ENCODE measurements at places on chromosomes 5 and 9. TPM values are rescaled to one million over a fixed set of nuclear protein-coding genes. Genes with fewer than 3 reads are reported as not detected.

GRCh38 chr5:117662361-117662760 lies 1087.7 kb upstream of the SEMA6A start:
- no peak overlapping the region for H3K27ac ChIP-seq
- DNase-seq: no peak
- no peaks in the 10 kb centered on the region for H3K36me3 ChIP-seq
- no peaks in the 10 kb centered on the region for H3K4me1 ChIP-seq

DNA sequence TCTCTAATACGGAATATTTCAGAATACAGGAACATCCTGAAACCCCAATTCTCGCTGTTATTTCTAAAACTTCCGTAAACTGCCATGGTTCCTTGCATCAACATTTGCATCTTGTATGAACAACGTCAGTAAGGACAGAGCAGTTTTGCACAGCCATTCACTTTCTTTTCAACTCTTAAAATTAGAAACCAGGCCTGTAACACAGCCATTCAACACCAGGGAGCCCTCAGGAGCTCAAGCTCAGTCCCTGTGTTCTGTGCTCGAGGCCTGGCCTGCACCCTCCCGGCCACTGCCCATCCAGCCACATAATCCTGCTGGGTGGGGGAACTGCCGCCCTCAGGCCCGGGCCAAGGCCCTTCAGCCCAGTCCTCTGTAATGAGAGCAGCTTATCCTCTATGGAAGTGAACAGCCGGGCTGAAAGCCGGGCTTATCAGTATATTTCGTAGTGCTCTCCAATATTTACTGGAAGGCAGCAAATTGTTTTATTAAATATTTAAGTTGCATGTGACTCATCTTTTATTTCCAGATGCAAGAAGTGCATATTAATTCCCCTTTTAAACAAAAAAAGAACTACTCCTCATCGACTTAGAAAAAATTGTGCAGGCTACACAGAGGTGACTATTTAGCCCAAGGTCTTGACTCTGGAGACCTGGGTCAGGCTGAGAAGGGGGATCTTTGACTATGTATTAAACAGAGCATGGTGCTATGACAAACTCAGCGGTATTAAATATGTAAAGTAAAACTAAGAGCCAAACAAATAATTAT lies 33.2 kb upstream of the SLC6A3 start:
- H3K27ac ChIP-seq: no peak overlapping the region
- H3K36me3 ChIP-seq: peaks cover 49% of the 10 kb centered on the region
- no peak for DNase-seq
- peaks cover 3% of the 10 kb centered on the region for H3K4me1 ChIP-seq

- no peaks in the 10 kb centered on the region for H3K4me1 ChIP-seq
- H3K27me3 ChIP-seq: no peaks in the 10 kb centered on the region
- H3K36me3 ChIP-seq: no peaks in the 10 kb centered on the region
- no peak overlapping the region for H3K4me3 ChIP-seq
- DNase-seq: peak; percentile 67
Measured at GRCh38 chr9:130921300-130921988, 17.6 kb downstream of the FIBCD1 start.

- no peak overlapping the region for H3K27ac ChIP-seq
- no peak for DNase-seq
- no peak overlapping the region for H3K4me3 ChIP-seq
- H3K36me3 ChIP-seq: no peaks in the 10 kb centered on the region
Measured at GRCh38 chr5:54257366-54258118, 52.8 kb downstream of the ARL15 start.

DNA sequence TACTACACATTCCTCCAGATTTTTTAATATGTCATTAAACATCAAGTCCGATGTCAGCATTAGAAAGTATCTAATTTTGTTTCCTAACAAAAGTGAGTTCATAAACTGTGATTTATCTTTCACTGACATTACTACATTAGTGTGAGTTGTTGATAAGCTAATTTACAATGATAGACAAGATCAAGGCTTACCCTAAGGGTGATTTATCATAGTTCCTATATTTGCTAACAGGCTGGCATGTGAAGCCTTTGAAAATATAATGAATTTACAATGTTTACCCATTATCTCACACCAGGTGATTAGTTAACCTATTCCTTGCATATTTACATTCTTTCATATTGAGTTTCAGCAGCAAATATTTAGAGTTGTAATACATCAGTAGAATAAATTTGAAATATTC lies 1096.9 kb upstream of the NUDT12 start:
- DNase-seq: no peak
- no peaks in the 10 kb centered on the region for H3K27me3 ChIP-seq
- no peak overlapping the region for H3K4me3 ChIP-seq
- no peaks in the 10 kb centered on the region for H3K4me1 ChIP-seq

Gene FOXD4L5
- 0.01 TPM for polyA plus RNA-seq
